ENCODE measurements at places on chromosomes 2 and 18. TPM values are rescaled to one million over a fixed set of nuclear protein-coding genes. Genes with fewer than 3 reads are reported as not detected.
A peak's percentile ranks its signal among the peaks of the same experiment; 100 is the strongest.

DNA sequence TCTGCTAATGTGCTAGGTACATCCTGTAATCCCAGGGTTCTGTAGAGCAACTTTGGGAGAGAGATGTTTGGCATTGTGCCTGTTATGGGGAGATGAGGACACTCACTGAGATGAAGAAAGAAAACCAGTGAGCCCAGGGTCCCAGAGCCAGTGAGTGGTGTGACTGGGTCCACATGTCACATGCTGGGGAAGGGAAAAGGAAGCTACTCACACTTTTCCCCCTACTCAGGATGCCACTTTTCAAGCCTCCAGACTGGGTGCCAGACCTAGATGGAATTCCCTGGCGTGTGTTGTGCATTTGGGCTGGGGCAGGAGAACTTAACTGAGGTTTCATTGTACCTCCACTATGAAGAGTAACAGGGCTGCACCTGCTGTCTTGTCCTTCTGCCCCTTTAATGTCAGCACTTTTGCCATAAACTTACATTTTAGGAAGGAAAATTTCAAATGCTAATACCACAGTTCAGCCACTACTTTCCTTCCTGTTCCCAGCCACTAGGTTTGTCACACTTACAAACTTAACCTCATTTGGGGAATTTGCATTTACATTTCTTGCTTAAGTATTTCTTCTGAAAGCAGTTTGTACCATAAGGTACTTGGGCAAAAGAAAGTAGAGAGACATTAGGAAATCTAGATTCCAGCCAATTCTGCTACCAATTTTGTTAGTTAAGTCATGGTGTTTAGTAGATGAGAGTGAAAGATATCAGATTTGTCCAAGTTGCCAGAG is 10.2 kb downstream of the INSIG2 start:
- DNase-seq, result no peak

GRCh38 chr18:70195014-70195614 is 10.4 kb downstream of the RTTN start:
- DNase-seq, result no peak

GRCh38 chr2:74429487-74430451 is 8.2 kb downstream of the WDR54 start:
- DNase-seq, result no peak

DNA sequence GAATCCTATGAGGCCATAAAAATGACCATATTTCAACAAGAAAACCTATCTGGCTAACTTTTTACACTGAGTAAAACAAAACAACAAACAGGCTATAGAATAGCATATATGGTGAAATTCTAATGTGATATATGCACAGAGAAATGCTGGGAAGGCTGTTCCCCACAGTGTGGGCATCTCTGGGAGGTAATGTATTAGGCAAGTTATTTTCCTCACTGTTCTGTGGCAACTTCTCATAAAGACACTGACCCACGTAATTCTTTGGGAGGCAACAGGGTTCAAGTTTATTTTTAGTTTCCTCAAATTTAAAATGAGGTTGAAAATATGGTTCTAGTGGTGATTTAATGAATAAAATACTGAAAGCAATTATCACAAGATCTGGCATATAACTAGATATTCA is 46.7 kb downstream of the RNU4ATAC start:
- DNase-seq, result no peak

GRCh38 chr2:160837416-160837815 is 322.8 kb upstream of the TANK start:
- no peak for DNase-seq

DNA sequence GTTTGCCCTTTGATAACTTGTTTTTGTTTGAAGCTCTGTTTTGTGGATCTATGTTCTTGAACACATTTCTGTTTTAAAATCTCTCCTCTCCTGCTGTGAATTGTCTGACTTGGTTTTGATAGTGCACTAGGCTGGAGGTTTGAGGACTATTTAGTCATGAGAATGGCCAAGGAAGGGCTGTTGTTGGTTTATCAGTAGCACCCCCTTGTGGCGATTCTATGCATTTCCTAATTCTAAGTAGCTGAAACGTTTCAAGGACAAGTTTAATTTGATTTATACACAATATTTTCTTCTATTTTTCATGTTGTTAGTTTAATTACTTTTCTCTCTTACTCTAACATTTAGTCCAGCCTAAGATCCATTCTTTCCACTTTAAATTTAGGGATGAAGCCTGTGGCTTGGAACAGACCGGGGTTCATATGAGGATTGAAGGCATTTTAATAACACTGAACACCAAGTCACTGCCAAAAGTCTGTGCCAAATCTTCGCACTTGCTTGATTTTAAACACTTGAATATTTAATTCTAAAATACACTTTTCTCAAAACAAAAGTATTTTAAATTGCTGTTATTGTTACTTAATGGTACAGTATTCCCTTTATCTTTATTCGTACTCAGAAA is 166.0 kb downstream of the SOCS6 start:
- peak; percentile 21 for DNase-seq

DNA sequence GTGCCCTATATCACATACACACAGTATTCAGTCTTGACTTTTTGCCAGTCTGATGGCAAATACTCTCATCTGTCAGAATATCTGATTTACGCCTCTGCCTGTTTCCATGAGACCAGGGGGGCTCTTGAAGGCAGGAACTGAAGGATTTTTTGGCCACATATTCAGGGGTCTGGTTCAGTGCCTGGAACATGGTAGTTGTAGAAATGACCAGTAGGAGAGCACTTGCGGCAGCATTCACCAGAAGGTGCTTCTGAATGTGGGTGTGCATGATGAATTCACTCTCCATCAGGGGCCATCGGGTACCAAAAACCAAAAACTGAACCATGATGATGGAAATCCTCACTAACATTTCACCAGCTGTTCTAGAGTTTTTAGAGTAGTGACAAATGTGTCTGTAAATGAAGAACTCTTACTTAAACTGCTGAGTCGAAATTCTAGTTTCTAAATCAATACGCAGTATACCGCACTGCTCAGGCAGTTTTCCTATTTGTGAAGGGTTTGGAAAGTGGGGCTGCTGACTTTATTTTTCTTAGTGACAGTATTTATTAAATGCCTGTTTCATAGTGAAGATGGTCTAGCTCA is 54.6 kb downstream of the MERTK start:
- no peak for DNase-seq

The ACYP2 gene
- 14.7 TPM for polyA plus RNA-seq

- DNase-seq, result no peak
Observed at GRCh38 chr18:37425222-37425621, 140.4 kb downstream of the CELF4 start.

The KIF3C gene
- 16.1 TPM for polyA plus RNA-seq

The GRP gene
- 69.7 TPM for polyA plus RNA-seq

GRCh38 chr18:46946656-46947282 is 29.4 kb downstream of the KATNAL2 start:
- DNase-seq, result peak; percentile 79

- DNase-seq, result no peak
Observed at GRCh38 chr2:35963824-35964223, 391.8 kb upstream of the CRIM1 start.

GRCh38 chr2:152176113-152176714 is 651 bp upstream of the STAM2 start:
- no peak for DNase-seq

DNA sequence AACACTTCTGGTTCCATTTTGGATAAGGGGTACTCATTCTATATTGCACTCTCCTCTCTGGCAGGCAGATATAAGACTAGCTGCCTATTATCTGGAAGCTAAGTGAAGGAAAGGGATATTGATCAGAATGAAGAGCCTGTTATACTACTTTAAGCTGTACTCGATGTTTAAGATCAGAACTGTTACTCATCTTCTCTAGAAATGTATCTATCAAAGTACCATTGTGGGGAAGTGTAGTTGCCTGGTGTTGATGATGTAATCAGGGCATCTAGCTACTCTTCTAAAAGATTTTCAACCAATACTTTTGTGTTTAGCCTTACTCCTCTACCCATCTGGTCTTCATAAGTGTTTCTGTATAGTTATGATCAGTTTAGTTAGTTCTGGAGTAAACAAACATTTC is 5.8 kb downstream of the CAMKMT start:
- no peak for DNase-seq

GRCh38 chr2:44680983-44681531 is 260.4 kb upstream of the SIX3 start:
- peak; percentile 54 for DNase-seq

DNA sequence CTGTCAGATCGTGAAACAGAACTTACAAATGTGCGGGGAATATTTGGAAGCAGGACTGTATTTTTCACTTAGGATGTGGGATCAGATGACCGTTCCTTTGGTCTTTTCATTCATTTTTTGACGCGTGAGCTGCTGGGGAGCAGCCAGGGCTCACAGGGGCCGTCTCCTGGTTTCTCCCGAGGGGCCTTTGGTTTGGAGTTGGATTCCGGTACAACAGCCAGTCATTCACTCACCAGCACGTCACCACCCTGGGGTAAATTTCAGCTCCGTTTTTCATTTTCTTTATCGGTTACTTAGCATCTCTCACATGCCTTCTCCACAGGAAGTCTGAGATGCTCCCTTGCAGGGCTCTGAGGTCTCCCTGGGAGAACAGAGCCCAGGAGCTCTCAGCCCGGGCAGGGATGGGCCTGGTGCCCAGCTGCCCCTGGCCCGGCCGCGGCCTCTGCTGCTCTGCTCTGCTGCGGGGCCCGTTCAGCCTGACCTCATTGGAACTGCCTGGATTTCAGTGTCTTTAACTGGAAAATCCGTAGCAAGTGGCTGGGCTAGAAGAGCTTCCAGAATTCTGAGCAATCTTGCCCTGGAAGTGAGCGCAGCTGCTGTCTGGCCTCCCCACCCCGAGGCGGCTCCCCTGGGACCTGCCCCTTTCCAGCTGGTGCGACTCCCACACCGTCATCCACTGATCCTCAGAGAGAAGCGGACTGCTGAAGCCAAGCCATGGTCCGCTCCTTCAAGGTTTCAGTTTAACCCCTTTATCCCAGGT is 335.6 kb downstream of the EIPR1 start:
- DNase-seq, result no peak

The GPR75 gene
- 4.1 TPM for polyA plus RNA-seq

GRCh38 chr2:134669731-134670669 is 48.8 kb downstream of the TMEM163 start:
- peak; percentile 43 for DNase-seq

- DNase-seq, result no peak
Observed at GRCh38 chr2:132881546-132881945, 211.5 kb upstream of the LYPD1 start.

DNA sequence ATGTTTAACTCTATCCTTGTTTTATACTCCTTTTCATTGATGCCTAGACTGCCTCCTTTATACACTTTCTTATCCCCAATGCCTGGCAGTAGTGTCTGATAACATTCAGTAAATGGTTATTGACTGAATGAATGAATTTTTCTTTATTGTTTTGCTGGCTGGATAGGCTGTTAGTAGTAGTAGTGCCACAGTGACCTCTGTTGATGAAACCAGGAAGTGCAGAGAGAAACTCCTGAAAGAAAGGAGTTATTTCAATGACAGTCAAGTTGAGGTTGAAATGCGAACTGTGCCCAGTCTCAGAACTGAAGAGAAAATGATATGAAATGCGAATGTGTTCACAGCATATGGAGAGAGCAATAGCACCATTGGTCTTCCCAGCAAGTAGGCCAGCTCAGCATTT is 26.8 kb upstream of the SLC9A2 start:
- DNase-seq, result no peak

The ANKRD30BL gene
- 0.81 TPM for polyA plus RNA-seq

DNA sequence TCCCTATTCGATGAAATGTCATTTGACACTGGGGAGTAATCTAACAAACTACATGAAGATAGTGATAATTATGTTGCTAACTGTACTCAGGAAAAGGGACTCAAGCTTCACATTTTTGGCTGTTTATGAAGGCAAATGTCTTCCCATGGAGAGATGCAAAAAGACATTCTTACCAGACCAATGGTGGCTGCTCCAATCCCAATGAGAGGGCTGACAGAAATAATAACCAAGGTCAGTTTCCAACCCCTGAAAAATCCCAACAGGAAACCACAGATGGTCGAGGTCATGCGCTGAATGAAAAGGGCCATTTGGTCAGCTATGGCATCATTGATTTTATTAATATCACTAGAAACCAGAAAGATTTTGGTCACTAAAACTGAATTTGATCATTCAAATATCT is 37.6 kb downstream of the ABCB11 start:
- no peak for DNase-seq

DNA sequence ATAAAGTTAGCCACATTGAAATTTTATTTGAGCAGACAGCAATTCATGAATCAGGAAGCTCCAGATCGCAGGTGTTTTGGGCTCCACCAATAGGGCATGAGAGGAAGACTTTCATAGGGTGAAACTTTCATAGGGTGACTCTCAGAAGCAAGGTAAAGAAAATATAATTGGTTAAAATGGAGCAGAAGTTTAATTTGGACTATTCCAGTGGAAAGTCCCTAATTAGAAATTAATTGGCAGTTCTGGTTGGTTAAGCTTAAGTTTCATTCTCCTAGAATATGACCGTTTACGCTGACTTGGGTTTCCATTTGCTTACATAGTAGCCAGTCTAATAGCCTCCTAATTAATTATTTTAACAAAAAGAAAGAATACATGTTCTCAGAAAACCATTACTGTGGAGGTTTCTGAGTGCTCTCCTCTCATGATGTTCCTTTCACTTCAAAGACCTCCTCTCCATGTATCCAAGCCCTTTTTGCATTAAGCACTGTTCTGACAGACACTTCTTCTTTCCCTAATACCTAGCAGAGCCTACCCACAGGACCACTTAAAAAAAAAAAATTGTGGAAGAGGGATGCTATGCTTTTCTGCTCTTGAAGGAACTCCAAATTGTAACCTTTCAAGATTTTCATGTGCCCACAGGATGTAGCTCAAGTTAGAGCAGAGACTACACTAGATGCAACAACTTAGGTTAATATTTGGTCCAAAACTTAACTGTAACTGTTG is 99.1 kb downstream of the MREG start:
- DNase-seq, result no peak

DNA sequence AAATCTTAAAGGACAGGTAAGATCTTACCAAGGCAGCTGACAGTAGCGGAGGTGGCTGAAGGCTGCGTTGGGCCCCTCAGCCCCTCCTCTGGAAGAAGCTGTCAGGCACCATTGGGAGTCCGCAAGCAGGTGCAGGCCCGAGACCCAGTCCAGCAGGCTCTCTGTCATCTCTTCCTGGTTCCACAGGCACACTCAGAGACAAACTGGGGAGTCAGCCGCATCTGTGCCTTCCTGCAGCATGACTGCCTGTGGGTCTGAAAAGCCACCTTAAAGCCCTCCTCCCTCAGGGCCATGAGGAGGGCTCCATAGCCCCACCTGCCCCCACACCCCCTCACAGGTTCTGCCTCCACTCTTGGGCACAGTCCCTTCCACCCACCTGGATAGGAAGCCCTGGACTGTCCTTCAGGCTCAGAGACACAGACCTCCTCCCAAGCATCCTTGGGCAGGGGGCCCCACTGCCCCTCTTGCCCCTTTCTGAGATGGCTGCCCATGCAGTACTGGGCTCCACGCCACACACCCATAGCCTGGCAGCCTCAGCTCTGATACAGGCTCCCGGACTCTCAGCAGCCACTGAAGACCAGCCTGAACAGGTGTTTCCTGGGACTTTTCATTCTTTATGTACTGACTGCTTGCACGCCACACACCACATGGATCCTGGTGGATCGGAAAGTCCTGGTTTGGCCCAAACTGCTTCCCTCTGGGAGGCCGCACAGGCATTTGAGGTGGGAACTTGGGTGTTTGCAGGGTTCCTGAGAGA is 239.8 kb downstream of the SEPTIN10 start:
- DNase-seq, result no peak

The GKN1 gene
- not detected for polyA plus RNA-seq
